ENCODE measurements at places on chromosomes 6 and 20. TPM values are rescaled to one million over a fixed set of nuclear protein-coding genes. Genes with fewer than 3 reads are reported as not detected.

EPPIN gene
- total RNA-seq = not detected

CST5 gene
- not detected for total RNA-seq

MEI4 gene
- total RNA-seq = not detected

CD40 gene
- total RNA-seq = 18.6 TPM

SIGLEC1 gene
- total RNA-seq = 9.1 TPM

LST1 gene
- total RNA-seq = 5.2 TPM

BFSP1 gene
- total RNA-seq = 1.1 TPM

NRN1 gene
- 5.5 TPM for total RNA-seq

MACROD2 gene
- total RNA-seq = 25.5 TPM

ZSCAN9 gene
- total RNA-seq = 17.5 TPM

IL20RA gene
- 5.9 TPM for total RNA-seq

ACTL10 gene
- 1.5 TPM for total RNA-seq

BLTP3A gene
- total RNA-seq = 12.2 TPM

ATP9A gene
- total RNA-seq = 44.6 TPM

ZKSCAN8 gene
- 37.1 TPM for total RNA-seq

EYA4 gene
- total RNA-seq = 2.0 TPM

EDN3 gene
- total RNA-seq = 6.4 TPM

CDC5L gene
- total RNA-seq = 22.7 TPM

ABCC10 gene
- 11.8 TPM for total RNA-seq

SCUBE3 gene
- 0.17 TPM for total RNA-seq

ENPP5 gene
- 6.1 TPM for total RNA-seq

MUC21 gene
- total RNA-seq = not detected

SPTLC3 gene
- 8.5 TPM for total RNA-seq

CPNE5 gene
- 1.4 TPM for total RNA-seq

PPP1R3D gene
- total RNA-seq = 8.0 TPM

PDYN gene
- total RNA-seq = not detected

PRSS35 gene
- total RNA-seq = 8.3 TPM

SRMS gene
- not detected for total RNA-seq

LRRN4 gene
- total RNA-seq = 0.15 TPM

FAM209B gene
- 0.37 TPM for total RNA-seq

STMND1 gene
- 0.37 TPM for total RNA-seq

DACT2 gene
- 4.4 TPM for total RNA-seq

PEX3 gene
- 22.3 TPM for total RNA-seq

RIPOR3 gene
- 8.0 TPM for total RNA-seq

PLCB4 gene
- total RNA-seq = 10.6 TPM

TMEM244 gene
- not detected for total RNA-seq

Data from ovary (tissue), 10 donors.